ENCODE measurements at places on chromosomes 12 and 14. TPM values are rescaled to one million over a fixed set of nuclear protein-coding genes. Genes with fewer than 3 reads are reported as not detected.

The CFAP251 gene
- 1.1 TPM for total RNA-seq

The ASCL1 gene
- not detected for total RNA-seq

The CAPZA3 gene
- not detected for total RNA-seq

The TRIM9 gene
- total RNA-seq = not detected

The TXNDC16 gene
- 2.8 TPM for total RNA-seq

The ZC3H14 gene
- 34.2 TPM for total RNA-seq

The FOXG1 gene
- not detected for total RNA-seq

The DAO gene
- total RNA-seq = not detected

The TBX5 gene
- not detected for total RNA-seq

All from bladder microvascular endothelial cell (primary cell).